ENCODE measurements at places on chromosomes 16 and 17.

DNA sequence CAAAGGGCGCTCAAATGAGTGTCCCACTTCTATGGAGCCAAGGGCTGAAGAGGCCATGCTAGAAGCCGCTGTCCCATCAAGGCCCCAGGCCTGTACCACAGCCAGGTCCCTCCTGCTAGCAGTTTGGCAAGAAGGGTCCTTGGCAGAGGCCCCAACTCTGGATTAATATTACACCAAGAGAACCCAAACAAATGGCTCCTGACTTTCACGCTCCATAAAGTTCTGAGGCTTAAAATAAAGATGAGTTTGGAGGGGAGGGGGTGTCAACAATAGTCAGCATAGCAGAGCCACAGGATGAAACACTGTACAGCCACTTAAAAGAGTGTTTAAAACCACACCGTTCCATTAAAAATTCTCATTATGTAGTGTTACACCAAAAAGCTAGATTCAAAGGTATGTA, 30.5 kb downstream of the CUEDC1 start:
- no peak for DNase-seq

GRCh38 chr16:88202207-88202745, 180.5 kb upstream of the ZNF469 start:
- no peak for DNase-seq

DNA sequence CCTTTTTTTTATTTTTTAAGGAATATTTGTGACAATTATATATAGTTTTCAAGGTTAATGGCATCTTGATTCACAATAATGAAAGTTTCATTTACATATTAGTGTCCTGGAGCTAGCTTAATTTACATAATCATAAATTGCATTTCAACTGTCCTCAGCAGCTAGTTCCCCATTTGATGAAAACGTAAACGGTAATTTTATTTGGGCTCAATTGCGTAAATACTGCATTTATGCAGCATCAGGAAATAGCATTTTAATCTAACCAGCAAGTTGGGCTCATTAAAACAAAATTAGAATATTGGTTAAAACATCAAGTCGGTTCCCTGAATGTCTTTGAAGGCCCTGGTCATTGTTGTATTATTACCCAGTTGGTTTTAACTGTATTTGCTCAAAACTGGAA, 136.8 kb upstream of the CDH5 start:
- DNase-seq, result no peak

DNA sequence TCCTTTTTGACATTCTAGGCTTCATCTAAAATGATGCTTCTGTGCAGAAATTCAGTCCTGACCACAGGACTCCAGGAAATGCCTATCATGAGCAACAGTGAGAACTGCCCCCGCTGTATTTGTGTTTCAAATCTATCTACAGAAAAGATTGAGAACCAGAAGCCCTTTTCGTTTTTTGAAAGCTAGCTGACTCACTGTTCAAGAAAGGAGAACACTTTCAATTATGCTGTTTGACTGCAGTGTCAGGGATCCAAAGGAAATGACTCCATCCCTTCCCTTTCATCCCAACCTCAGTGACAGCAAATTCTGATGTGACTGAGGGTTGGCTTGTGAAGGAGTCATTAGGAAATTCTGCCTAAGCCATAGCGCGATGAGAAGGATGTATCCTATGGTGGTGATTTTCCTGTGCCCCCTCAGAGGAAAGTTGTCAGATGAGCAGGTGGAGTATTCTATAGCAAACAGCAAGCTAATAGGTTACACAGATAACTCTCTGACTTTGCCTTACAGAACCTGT, 622.3 kb downstream of the TMEM114 start:
- no peak for DNase-seq

DNA sequence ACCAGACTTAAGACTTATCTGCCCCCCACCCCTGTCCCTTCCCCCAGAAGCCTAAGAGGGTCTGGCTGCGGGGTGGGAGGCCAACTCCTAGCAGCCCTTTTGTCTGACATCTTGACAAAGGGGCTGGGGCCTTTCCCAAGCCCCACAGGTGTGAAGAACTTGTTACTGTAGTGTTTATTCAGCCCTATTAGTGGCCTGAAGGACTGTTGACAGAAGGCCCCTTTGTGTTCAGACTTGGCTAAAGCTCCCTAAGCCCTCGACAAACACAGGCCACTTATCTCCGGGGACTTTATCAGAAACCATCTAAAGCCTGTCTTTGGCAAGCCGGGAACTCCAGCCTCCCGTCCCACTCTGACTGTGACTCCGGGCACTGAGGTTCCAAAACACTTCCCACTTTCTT, 129.8 kb downstream of the NTN1 start:
- DNase-seq, result no peak

DNA sequence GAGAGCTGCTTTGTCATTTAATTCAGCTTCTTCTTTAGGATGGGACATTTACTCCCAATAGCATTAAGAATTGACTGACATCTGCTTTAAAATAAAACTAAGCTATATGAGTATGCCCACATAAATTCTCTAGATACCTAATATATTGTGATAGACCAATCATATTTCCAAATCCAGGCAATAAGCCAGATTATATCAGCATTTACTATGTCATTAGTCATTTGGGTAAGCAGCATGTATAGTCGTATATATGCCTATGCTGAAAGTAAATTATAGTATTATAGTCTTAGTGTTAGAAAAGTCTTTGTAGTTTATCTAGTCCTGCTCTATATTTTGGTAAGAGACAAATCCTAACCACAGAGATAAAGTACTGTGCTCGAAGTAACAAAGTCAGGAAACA, 958.1 kb downstream of the KCNJ2 start:
- no peak for DNase-seq

DNA sequence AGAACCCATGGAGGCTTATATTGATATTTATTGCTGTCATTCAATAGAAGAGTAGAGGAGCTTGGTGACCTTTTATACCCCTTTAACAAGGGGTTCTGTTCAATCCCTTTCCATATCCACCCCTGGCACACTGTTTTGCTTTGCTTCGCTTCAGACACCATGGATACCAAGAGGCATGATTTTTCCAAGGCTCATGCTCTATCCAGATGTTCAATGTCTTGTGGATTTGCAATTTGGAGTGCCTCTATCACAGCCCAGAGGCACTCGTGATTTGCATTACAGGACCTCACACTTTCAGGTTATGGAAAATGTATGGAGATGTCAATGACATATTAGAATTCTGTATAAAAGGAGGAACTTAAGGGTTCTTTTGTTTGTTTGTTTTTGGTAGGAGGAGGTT, 21.5 kb downstream of the CFAP20 start:
- no peak for DNase-seq

DNA sequence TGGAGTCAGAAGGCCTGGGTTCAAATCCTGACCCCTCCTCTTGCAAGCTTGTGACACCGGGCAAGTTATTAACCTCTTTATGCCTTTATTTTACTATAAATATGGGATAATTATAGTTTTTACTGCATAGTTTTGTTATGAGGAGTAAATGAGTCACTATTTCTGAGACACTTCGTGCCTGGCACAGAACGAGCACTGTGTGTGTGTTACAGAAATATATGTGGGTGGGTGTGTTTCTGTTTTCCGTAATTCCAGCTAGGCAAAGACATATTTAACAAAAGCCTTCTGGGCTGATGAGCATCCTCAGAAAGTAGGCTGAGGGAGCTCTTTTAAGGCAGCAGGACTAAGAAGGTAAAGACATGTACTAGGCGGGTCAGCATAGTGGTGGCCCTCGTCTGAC, 417.9 kb downstream of the MAF start:
- peak; percentile 4 for DNase-seq

GRCh38 chr17:80349151-80349651, 65.8 kb upstream of the ENDOV start:
- no peak for DNase-seq

- peak; percentile 94 for DNase-seq
These were observed 15.9 kb downstream of the TMEM92 start for GRCh38 chr17:50289991-50290702.

DNA sequence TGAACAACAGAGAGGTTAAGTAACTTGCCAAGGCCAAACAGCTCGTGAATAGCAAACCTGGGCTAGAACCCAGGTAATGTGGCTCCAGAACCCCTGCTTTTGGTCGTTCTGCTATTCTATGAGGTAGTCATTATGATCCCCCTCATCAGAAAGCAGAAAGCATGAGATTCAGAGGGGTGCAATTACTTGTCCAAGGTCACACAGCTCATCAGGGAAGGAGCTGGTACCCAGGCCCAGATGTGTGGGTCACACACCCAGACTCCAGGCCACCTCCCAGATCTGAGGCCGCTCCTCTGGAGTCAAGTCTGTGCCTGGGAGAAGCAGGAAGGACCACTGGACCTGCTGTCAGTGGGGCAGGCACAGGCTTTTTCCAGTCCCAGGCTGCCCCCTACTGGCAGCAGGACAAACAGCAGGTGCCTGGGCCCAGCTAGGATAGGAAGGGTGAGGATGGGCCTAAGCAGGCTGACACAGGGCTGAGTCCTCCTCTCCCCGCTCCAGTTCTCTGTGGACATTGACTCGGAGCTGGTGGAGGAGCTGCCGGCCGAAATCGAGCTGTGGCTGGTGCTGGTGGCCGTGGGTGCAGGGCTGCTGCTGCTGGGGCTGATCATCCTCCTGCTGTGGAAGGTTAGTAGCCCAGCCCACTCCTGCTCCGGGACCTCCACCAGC, 7.8 kb upstream of the PDK2 start:
- peak; percentile 84 for DNase-seq

- no peak for DNase-seq
These were observed 60.5 kb downstream of the ACSM2B start for GRCh38 chr16:20515688-20516090.

GRCh38 chr16:88782454-88783390, 2.3 kb downstream of the PIEZO1 start:
- peak; percentile 94 for DNase-seq

- no peak for DNase-seq
These were observed 9.6 kb upstream of the KPNB1 start for GRCh38 chr17:47640076-47640475.

- DNase-seq, result no peak
These were observed at the start of gene PRSS8 for GRCh38 chr16:31135535-31136286. Gene PRSS8 (minus strand): TSS chr16:31135727. CDS start chr16:31135498, 229 bp downstream.

GRCh38 chr17:44976206-44976605, 8.1 kb upstream of the C1QL1 start:
- no peak for DNase-seq

DNA sequence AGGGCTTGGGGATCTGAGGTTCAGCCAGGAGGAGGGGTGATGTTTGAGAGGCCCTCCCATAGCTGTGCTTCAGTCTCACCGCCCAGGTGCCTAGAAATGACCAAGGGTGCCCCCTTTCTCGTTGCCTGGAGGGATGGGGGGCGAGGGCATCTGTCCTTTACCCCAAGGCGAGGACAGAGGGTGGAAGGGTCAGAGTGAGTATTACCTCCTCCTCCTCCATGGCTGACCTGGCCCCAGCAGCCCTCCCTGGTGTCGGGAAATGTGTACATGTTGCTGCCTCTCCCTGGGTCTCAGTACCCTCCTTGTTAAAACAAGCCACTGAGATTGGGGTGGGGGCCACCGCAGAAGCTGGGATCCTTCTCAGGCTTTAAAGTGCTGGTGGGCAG, 2.4 kb downstream of the NECAB2 start:
- no peak for DNase-seq

GRCh38 chr17:78596871-78597764, 19.9 kb upstream of the DNAH17 start:
- no peak for DNase-seq

- no peak for DNase-seq
These were observed 10.0 kb upstream of the MPRIP start for GRCh38 chr17:17032131-17032692.

GRCh38 chr17:72906306-72906705, 186.2 kb downstream of the SLC39A11 start:
- no peak for DNase-seq

DNA sequence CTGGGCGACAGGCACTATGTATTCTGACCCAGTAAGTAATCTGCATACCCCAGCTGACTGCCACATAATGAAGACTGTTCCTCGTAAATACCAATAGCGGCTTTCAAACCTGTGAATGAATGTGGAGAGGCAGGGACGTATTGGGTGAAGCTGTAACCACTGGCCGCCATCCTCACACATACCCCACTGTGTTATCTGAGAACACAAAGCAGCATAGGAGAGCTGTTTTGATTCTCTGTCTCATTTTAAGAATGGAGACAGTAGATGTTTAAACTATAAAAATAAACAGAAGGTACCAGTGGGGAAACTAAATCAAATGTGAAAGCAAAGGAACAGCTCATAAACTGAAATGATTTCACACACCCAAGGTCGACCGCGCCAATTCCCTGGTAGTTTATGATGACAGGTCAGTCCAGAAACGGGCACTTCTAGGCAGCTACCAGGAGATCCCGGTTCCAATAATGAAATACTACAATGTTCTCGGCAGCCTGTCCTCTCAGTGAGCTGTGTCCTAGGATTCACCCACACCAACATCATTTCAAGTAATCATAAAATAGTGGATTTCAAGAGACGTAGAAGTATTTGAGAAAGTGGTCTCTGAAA, 109.7 kb downstream of the ADCY9 start:
- no peak for DNase-seq

DNA sequence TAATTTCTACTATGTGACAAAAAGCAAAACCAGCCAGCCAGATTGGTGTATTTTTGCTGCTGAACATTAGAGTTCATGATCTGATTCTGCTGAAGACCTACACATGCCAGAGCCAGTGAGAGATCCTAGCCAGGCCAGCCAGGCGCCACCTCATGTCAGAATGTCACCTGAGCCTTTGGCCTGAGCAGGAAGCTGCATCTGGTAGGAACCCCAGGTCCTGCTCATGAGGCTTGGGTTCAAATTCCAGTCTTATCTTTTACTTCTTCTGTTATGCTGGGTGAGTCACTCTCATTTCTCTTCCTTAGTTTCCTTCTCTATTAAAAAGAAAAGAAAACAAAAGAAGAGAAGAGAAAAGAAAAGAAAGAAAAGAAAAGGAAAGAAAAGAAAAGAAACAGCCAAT, 585.1 kb upstream of the CDH5 start:
- DNase-seq, result no peak

DNA sequence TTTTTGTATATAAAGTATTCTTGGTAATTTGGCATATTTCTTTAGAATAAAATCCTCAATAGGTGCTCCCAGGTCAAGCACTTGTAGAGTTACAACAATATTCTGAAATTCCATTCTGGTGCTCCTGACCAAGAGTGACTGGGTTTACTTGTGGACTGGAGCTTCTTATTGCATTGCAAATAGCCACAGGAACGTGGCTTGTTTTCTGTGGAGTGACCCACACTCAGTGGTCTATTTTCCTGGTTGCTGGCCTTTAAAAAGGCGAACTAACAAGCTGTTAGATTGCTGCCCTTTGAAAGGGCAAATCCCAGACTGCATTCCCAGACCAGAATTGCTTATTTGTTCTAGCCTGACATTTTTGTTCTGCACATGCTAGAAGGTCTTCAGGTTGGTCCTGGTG, 658.8 kb upstream of the GOT2 start:
- DNase-seq, result no peak

- no peak for DNase-seq
These were observed 41.5 kb downstream of the ABCC1 start for GRCh38 chr16:15990902-15991301.

GRCh38 chr17:80845863-80846671, 145.6 kb upstream of the CHMP6 start:
- no peak for DNase-seq
